Cerebellum (tissue), 4 donors: ENCODE measurements at places on chromosomes 5 and 9.

DNA sequence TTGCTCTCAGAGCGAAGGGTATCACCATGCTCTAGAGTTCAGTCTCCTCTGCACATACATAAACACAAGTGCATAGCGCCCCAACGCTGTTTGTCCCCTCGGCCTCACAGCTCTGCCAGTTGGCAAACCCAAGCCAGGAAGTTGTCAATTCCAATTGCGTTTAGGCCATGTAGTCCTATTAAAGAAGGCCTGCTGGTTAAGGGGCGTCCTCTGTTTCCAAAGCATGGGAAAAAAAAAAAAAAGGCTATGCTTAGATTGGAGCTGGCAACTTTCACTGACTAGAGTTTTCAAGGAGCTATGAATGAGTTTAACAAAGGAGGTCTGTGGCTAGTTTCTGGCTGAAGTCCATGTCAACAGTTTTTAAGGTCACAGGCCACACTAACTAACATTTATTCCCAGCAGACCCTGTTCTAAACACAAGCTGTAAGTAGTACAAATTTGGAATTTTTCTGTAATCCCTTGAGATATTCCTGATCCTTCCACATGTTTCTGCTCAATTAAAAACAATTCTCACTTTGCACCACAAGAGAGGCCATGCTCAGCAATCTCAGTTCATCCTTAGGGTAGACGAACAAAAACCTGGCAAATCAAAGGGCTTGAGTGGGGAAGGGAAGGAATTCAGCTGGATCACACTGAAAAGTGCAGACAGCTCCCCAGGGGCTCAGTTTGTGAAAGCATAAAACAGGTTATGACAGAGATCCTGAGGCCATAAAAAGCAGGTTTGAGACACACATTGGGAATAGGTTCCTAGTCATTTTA lies 187.7 kb downstream of the DENND1A start:
- DNase-seq = peak; percentile 13

DNA sequence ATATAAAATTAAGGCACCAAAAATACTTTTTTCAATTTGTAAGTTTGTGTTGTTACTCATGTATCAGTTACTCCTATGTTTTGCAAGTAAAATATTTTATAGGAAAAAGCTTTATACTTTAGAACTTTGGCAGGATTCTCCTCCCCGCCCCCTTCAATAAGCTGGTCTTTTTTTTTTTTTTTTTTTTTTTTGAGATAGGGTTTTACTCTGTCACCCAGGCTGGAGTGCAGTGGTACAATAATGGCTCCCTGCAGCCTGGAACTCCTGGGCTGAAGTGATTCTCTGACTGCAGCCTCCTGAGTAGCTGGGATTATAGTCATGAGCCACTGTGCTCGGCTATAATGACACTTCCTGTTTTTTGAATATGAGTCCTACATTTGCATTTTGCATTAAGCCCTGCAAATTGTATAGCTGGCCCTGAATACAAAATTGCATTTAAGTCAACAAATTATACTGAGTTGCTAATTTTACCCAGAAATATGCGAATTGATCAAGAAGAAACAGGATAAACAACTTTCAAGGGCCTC lies 192.9 kb downstream of the PIK3R1 start:
- no peak for DNase-seq

- DNase-seq = no peak
These were observed 168.8 kb downstream of the ARHGAP26 start for GRCh38 chr5:142939006-142939405.

GRCh38 chr9:113581865-113582697 lies 118.6 kb downstream of the RGS3 start:
- DNase-seq = no peak

GRCh38 chr5:59489551-59489950 lies 404.0 kb downstream of the PDE4D start:
- no peak for DNase-seq

GRCh38 chr9:86324901-86325300 lies 29.3 kb downstream of the TUT7 start:
- no peak for DNase-seq

DNA sequence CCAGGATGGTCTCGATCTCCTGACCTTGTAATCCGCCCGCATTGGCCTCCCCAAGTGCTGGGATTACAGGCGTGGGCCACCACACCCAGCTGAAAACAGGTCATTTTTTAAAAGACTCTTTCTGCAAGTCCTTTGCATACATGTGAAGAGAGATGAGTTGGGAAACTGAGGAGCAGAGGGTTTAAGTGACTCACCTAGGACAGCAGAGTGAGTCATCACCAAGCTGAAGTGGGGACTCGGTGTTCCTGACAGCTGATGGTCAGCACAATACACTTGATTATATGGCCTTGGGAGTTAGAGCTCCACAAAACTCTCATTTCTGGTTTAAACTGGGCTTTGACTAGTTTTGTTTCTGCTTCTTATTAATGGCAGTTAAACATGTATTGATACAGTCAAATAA lies 38.1 kb upstream of the SSBP2 start:
- DNase-seq = no peak

DNA sequence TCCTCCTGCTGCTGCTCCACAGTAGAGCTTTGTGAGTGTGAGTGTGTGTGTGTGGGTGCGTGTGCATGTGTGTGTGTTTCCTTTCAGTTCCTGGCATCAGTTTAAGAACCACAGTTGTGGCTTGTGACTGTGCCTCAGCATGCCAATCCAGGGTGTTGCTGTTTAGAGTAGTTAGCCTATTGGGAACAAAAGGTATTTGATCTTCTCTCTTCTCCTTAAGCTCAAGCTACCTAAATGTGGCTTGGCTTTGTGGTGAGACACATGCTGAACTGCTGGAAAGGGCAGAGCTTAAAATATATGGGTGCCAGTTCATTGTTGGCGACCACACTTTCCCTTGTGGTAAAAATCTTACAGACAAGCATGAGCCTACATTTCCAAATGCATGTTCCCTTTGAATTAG lies 116.6 kb upstream of the BNC2 start:
- no peak for DNase-seq

DNA sequence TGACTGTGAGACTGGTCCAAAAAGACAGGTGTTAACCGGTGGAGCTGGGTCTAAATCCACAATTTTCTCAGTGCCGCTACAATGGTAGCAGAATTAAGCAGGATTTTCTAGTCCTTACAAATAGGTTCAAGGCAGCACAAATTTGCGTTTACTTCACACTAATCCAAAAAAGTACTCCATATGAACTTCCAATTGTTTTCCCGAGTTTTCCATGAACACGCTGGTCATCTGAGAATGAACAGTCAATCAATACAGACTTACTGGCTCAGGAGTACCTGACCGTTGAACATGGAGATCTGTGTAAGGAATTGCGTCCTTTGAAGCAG lies 709 bp downstream of the SLC35D2 start:
- no peak for DNase-seq

GRCh38 chr9:107214915-107215314 lies 68.2 kb upstream of the RAD23B start:
- no peak for DNase-seq

GRCh38 chr5:52740007-52740406 lies 47.7 kb upstream of the ITGA1 start:
- DNase-seq = no peak

DNA sequence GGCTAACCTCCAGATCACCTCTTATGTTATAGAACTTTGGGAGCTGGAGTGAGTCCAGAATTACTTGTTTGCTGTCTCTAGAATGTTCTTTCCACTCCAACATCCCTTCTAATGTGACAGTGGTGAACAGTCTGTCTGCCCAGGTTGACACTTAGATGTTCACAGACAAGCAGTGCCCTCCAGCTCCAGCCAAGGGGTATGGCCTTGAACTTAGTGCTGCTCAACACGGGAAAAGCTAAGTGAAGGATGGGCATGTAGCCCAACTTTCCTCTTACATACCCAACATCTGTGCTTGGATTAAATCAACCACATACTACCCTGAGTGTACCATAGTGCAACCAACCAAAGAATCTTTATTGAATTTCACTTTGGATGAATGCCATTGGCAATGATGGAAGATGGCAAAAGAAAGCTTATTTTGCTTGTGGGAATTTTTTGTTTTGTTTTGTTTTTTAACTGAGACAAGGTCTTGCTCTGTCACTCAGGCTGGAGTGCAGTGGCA lies 201.2 kb downstream of the NXNL2 start:
- DNase-seq = no peak

DNA sequence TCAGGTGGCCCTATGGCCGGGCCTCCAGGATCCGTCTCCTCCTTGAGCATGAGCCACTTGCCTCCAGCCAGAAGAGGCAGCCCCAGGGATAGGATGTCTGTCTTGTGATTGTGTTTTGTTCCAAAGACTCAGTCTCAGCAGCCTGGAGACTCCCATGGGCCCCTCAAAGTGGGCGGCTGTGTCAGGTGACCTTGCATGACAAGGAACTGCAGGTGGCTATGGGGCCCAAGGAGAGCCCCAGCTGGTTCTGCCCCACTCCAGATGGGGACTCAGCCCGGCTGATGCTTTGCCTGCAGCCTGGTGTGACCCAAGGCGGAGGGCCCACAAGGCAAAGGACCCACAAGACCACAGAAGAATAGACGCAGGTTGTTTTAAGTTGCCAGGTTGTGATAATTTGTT lies 284.3 kb upstream of the IRX4 start:
- no peak for DNase-seq

DNA sequence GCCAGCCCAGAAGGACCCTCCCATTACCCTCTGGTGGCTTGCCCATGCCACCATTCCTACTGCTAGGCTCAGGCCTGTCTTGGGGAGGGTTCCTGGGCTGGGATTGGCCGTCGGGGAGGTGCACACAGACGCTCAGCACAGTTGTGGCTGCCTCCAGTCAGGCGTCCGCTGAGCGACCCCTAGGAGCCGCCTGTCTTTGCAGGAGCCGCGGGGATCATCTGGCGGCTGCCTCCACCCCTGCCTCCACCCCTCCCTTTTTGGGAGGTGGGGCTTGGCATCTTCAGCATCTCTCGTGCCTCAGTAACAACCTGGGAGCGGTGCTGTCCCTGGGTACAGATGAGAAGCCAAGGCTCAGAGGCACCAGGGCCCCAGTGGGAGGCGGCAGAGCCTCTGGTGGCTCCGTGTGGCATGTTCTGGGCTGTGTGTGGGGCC lies 39.6 kb downstream of the RXRA start:
- DNase-seq = no peak

DNA sequence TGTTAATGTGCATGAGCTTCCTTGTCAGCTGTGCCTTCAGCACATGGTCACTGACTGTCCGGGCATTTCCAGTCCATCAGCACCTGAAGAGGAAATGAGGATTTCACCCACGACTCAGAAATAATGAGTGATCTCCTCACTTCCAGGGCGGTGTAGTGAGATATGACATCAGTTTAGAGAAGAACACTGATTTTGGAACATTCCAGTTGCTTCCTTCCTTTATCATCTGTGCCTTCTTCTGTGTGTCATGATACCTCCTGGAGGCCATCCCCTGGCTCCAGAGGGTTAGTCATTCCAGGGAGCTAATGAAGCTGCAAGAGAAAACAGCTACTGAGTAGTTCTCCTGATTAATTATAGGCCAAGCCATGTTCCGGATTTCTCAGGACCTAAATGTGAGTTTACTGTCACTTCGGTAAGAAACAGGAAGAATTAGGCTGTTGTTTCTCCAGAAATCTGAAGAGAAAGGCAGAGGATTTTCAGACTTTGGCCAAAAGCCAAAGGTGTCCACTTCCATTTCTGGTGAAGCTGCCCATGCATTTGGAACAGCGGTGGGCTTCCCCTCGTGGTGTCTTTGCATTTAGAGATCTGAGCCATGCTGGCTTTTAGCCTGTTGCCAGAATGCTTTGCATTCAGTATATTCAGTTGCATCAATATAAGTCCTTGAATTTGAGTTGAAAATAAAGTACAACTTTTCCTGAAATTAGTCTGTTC lies 161.3 kb upstream of the OTULINL start:
- DNase-seq = no peak

- DNase-seq = no peak
These were observed 136.5 kb downstream of the SNX18 start for GRCh38 chr5:54653956-54654614.

GRCh38 chr9:87862536-87863268 lies 20.0 kb upstream of the SPATA31E1 start:
- no peak for DNase-seq

DNA sequence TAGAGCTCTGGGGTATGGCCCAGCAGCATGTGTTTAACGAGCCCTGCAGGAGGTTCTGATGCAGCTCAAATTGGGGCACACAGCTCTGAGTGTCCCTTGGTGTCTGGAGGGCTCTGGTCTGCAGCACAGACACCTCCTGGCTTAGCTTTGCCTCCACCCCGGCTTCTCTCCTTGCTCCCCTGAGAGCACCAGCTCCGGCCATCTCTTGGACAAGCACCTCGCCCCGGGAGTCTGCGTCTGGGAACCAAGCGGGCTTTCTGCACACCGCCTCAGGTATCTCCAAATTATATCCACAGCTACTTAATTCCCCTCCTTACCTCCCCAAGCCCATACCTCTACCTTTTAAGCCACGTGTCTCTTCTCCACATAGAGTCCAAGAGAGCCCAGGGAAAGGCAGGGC lies 83.7 kb upstream of the IRX4 start:
- no peak for DNase-seq

DNA sequence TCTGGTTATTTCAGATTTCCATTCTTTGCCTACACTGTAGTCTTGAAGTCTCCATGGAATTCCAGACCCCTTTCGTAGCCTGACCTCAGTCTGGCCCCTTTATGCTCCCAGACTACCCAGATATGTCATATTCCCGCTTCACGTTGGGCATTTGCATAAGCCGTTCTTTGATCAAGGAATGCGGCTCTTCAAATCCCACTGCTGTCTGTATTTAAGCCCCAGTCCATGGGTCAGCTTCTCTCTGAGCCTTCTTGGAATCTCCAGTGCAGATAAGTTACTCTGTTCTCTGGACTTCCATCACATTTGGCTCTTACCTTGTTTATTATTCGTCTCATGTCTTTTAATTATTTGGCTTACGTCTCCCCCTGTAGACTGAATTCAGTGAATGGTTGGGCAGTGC lies 97.4 kb downstream of the PARP8 start:
- DNase-seq = no peak

- no peak for DNase-seq
These were observed 6.8 kb downstream of the TLX3 start for GRCh38 chr5:171315925-171316257.
